ENCODE measurements at places on chromosomes 3 and 15. TPM values are rescaled to one million over a fixed set of nuclear protein-coding genes. Genes with fewer than 3 reads are reported as not detected.

DLL4 gene
- total RNA-seq = 5.5 TPM

IQCF5 gene
- total RNA-seq = not detected

DZIP1L gene
- total RNA-seq = 51.5 TPM

NPAP1 gene
- total RNA-seq = not detected

GOLGA8S gene
- under 0.01 TPM for total RNA-seq

ITIH1 gene
- total RNA-seq = not detected

GOLGA8M gene
- total RNA-seq = 1.3 TPM

ACSBG1 gene
- not detected for total RNA-seq

KCNMB2 gene
- total RNA-seq = not detected

SNUPN gene
- total RNA-seq = 28.1 TPM

ANKUB1 gene
- total RNA-seq = not detected

RHOA gene
- 626 TPM for total RNA-seq

ZMYND10 gene
- 0.97 TPM for total RNA-seq

STAC gene
- total RNA-seq = 0.32 TPM

FETUB gene
- total RNA-seq = not detected

C15orf62 gene
- total RNA-seq = under 0.01 TPM

IL17RB gene
- 0.32 TPM for total RNA-seq

DNA sequence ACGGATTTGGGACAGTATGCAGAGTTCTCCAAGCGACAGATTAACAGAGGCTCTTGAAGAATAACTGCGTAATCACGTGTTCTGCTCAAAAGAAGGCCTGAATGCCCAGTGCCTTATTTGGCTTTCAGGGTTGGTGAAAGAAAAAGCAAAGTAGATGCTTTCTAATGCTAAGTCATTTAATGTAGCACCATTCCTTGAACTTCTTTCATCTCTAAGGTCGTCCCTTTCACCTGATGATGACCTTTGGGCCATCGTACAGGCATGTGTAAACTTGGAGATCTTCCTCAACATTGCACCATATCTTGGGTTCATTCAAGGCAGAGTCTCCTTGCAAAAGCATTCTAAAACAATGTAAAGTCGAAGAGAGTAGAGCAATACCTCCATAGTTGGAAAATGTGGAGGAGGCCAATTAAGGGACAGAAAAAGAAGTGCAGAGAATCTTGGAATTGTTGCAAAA, 48.9 kb downstream of the TMEM44 start:
- no peak for DNase-seq

DNA sequence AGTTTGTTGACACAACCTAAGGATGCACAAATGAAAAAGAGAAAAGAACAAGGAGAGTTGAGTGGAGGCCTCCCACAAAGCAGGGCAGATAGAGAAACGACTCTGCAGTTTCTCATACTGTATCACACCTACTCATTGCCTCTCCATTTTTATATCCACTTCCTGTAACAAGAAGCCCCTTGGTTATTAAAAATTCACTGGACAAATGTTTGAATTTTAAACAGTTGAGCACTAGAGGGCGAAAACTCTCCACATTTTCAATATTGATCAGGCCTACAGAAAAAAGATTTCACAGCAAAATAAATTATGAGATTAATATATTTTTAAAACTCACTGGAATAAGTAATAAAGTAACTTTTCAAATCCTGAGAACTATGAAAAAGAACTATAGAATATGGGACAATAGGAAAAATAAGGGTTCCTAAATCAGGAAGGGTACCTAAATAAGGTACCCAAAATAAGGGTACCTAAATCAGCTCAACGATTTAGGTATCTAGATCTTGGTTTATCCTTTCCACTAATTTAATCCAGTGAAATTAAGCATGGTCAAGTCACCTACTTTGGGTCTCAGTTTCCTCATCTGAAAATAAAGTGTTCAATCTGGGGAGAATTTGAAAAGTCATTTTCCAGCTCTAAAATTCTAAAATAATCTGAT, 47.0 kb upstream of the PPIB start:
- DNase-seq = peak; percentile 66

GRCh38 chr3:183161552-183162336, 790 bp downstream of the LAMP3 start:
- DNase-seq = peak; percentile 11

DNA sequence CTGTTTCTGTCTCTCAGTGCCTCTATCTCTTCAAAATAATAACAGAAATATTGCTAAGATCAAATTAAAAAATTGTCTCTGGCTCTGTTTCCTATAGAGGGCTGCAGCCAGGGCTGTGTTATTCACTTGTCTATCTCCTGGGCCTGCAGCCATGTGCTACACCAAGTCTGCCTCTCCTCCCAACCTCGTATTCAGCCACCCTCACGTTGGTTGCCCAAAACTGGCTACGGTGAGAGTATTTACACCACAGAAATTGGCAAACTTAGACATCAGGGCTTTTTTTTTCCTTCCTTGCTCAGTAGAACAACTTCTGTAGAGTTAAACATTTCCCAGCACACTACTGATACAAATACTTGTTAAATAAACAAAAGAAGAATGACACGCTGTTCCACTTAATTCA, 320.9 kb upstream of the ICE2 start:
- DNase-seq = no peak

DNA sequence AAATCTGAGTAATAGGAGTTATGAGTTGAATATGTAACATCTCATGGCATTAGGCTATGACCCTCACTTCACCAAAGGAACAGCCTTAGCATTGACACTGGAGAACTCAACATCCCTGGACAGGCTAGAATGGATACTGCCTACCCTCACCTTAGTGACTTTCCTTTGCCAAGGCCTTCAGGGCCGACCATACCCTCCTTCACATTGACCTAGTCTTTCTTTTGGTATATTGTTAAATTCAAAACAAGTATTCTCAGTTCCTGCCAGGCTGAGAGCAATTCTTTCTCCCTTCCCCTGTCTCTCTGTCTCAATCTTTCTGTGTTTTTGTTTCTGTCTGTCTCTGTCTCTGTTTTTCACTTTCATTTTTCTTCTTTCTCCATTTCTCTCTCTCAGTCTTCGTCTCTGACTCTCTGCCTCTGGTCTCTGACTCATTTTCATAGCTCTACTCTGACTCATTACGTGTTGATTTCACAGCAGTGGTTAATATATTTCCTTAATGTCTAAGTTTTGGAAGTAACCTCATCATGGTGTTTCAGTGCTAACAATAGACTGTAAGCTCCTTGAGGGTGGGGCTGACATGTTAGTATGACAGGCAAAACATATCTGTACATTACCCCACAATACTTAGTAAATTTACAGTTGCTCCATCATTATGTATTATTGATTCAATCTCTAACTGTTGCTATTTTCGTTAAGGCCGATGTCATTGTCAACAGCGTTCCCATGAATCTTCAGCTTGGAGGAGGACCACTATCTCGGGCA, 32.5 kb downstream of the PARP15 start:
- peak; percentile 79 for DNase-seq

- DNase-seq = no peak
Observed at GRCh38 chr3:150401285-150401684, 6.8 kb upstream of the TSC22D2 start.

GRCh38 chr15:101651554-101652097, 555 bp downstream of the TM2D3 start:
- peak; percentile 39 for DNase-seq

DNA sequence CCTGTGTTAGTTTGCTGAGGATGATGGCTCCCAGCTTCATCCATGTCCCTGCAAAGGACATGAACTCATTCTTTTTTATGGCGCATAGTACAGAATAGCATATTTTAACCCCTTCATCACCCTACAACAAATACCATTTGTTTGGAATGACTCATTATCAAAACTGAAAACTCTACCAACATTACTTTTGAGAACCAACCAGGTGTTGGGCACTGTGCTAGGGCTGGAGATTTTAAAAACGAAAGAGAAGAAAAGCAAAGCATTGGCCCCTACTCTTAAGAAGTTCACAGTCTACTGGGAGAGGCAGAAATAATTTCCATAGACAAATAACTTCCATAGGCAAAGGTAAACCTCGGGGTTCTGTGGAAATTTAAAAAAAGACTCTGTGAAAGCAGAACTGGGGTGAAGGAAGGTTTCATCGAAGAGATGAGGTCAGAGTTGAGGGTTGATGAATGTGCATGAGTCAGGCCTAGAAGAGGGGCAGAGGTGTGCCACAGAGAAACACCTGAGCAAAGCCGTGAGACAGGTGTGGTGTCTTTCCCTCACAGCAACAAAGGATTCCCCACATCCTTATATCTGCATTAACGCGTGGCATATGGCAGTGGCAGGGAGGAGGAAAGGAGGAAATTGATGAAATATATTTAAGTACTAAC, 51.0 kb downstream of the MCF2L2 start:
- DNase-seq = no peak

GRCh38 chr3:120652896-120653545, 29.0 kb downstream of the HGD start:
- no peak for DNase-seq

GRCh38 chr15:67110958-67111864, 45.8 kb downstream of the SMAD3 start:
- DNase-seq = no peak

- no peak for DNase-seq
Observed at GRCh38 chr15:65540314-65540713, 10.1 kb downstream of the HACD3 start.

- peak; percentile 74 for DNase-seq
Observed at GRCh38 chr3:128584412-128585020, 66.1 kb downstream of the RPN1 start.

DNA sequence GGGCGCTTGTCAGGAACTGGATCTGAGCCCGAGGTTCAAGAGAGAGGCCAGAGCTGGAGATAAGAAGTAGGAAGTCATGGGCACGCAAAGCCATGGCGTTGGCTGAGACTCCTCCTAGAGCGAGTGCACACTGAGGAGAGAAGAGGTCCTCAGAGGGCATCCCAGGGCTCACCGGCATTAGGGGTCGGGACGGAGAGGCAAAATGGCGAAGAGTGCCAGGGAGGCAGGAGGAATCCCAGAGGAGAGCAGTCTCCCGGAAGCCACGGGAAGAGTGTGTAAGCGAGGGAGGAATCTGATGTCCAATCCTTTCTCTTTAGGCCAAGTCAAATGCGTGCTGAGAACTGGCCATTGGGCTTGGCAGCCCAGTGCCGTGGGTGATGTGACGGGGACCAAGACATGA, 24.0 kb downstream of the EFCC1 start:
- DNase-seq = no peak

DNA sequence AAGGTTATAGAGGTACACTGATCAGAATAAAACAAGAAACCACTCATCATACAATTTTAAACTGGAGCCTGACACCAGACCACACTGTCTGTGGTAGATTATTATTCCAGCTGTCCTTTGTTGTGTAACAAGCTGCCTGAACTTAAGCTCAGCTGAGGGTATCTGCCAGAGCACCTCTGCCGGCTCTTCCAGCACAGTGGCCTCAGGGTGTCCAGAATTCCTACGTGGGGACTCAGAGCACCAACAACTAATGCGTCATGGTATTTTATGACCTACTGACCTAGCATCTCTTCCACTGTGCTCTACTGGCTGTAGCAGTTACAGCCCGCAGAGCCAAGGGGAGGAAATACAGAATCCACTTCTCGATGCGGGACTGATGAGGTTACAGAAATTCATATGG, 15.6 kb upstream of the RAF1 start:
- peak; percentile 90 for DNase-seq

DNA sequence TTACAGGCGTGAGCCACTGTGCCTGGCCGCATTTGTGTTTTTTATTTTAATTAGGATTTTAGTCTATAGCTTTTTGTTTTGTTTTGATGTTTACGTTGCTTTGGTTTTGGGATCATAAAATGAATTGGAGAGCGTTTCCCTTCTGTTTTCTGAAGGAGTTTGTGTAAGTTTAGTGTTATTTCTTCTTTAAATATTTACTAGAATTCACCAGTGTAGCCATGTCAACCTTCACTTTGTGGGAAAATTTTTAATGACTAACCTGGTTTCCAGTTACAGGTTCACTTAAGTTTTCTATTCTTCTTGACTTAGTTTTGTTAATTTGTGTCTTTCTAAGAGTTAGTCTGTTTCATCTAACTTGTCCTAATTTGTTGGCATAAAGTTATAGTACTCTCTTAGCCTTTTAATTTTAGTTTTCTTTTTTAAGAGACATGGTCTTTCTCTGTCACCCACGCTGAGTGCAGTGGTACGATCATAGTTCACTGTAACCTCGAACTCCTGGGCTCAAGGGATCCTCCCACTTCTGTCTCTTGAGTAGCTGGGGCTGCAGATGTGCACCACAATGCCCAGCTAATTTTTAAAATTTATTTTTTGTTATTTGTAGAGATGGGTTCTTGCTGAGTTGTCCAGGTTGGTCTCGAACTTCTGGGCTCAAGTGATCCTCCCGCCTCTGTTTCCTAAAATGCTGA, 61.0 kb downstream of the CHD2 start:
- no peak for DNase-seq

DNA sequence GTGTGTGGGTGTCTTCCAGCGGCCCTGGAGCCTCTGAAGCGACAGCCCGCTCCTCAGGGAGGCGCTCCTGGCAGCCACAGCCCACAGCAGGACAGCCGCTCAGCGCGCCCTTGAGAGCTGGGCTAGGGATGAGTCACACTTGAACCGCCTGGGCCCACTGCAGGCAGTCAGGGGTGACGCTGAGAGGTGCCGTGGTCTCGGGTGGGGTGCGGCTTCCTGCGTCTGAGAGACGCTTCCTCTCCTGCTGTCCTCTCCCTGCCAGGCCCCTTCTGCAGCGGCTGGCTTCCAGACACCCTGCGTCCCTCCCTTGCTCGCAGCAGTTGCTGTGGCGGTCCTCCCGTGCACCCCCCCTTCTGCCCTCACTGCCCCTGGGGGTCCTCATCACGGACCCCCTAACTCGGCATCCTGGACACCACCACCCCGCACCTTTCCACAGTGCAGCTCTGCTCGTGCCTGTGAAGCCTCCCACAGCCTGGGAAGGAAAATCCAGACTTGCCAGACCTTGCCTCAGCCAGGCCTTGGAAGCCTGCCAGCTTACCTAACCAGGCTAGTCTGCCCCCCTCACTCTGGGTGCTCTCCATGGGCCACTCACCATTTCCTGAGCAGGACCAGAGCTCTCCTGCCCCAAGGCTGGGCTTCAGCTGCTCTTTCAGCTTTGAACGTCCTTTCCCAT, 1.1 kb upstream of the SPTBN5 start:
- peak; percentile 82 for DNase-seq

GRCh38 chr3:35674451-35675109, 35.3 kb downstream of the ARPP21 start:
- no peak for DNase-seq

Data from fibroblast of villous mesenchyme (primary cell).